ENCODE measurements at places on chromosomes 11 and 22. TPM values are rescaled to one million over a fixed set of nuclear protein-coding genes. Genes with fewer than 3 reads are reported as not detected.
A peak's percentile ranks its signal among the peaks of the same experiment; 100 is the strongest.

DNA sequence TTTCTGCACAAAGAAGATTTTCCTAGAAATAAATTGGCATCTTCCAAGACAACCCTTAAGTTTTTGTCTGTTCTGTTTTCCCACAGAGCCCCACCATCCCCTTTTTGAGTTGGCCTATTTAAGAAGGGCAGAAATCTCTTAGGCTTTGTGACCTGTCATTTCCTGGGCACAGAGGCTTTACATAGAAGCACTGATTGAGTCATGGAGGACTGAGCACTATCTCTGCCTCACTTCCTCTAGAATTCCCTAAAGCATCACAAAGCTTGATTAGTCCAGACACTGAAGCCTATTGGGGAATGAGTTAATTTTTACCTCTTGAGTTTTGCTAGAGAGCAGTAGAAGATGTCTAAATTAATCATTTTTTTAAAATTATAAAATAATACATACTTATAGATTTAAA is 25.4 kb downstream of the TRIM44 start:
- no peak for DNase-seq

DNA sequence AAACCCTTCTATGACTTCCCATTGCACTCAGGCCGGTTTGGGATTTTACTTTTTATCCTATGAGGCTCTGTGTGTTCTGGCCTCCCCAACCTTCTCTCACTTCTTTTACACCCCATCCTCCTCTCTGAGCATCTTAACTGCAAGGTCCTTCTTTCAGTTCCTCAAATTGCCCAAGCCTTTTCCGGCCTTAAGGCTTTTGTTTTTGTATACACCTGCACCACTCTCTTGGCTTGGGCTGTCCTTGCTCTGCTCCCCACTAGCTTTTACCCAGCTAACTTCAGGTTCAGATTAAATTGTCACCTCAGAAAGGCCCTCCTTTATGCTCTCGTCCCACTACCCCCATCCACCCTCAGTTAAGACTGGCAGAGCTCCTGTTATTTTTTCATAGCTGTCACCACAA is 55.5 kb downstream of the FAM83F start:
- no peak for DNase-seq

DNA sequence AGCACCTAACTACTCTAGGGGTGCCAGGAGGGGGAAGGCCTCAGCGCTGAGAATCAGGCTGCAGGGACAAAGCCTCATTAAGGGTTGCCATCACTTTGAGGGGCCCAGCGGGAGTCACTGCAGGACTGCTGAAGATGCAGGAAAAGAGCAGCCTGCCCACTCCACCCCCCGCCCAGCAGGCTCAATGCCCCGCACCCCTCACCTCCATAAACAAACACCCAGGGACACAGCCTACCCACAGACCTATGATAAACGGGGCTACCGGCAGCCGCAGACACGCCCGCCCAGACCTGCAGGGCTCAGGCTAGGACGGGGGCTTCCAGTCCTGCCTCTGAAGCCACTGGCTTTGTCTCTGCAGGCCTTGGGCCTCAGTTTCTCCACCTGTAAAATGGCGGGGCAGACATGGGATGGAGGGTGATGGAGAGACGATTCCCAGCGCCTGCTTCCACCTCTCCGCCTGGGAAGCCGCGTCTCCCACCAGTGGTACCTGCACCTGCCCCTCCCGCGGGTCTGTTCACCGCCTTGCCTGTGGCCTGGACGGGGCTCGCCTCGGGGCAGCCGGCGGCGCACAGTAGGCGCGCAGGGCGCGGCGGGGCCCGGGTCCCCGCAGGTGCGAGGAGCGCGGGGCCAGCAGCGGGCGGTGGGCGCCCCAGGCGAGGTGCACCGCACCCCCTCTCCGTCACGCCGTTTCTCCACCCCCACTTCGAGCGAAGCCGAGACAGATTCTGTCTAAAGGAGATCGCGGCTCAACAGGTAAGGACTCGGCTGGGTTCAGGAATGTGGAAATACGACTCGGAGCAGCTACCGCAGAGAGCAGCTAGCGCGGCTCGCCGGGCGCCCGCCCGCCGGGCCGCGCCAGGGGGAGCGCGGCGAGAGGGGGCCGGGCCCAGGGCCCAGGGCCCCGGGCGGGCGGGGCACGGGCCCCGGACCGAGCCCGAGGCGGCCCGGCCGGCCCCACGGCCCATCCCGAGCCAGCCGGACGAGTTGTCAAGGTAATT is 1.5 kb downstream of the WNT7B start:
- no peak for DNase-seq

- DNase-seq: no peak
These were observed 26.1 kb downstream of the MOB2 start for GRCh38 chr11:1460396-1460985.

DNA sequence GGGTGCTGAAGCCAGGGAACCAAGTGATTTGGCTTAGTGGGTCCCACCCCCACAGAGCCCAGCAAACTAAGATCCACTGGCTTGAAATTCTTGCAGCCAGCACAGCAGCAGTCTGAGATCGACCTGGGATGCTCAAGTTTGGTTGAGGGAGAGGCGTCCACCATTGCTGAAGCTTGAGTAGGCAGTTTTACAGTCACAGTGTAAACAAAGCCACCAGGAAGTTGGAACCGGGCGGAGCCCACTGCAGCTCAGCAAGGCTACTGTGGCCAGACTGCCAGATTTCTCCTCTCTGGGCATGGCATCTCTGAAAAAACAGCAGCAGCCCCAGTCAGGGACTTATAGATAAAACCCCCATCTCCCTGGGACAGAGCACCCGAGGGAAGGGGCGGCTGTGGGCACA is 424.1 kb upstream of the TENM4 start:
- no peak for DNase-seq

GRCh38 chr11:22346282-22346681 is 8.1 kb downstream of the SLC17A6 start:
- DNase-seq: no peak

DNA sequence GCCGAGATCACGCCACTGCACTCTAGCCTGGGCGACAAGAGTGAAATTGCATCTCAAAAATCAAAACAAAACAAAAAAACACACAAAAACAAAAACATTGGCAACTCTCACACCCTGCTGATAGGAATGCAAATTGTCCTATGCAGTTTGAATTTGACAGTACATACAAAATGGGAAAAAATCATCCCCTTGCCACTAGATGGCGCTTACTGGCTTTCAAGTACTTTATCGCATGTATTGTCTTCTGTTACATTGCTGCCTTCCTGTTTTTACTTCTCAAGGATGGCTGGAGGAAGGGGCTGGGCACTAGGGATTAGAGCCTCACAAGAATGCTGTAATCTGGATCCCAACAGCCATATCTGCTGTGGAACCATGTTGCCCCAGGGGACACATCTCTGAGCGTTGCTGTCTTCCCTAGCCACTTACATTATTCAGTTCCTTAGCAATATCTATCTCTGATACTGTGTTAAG is 59.4 kb upstream of the A4GALT start:
- peak; percentile 88 for DNase-seq

GRCh38 chr22:45647532-45648225 is 24.0 kb upstream of the ATXN10 start:
- DNase-seq: no peak

GRCh38 chr11:122714004-122714403 is 58.5 kb downstream of the UBASH3B start:
- DNase-seq: no peak

GRCh38 chr11:84128840-84129239 is 842.7 kb upstream of the CCDC90B start:
- no peak for DNase-seq

DNA sequence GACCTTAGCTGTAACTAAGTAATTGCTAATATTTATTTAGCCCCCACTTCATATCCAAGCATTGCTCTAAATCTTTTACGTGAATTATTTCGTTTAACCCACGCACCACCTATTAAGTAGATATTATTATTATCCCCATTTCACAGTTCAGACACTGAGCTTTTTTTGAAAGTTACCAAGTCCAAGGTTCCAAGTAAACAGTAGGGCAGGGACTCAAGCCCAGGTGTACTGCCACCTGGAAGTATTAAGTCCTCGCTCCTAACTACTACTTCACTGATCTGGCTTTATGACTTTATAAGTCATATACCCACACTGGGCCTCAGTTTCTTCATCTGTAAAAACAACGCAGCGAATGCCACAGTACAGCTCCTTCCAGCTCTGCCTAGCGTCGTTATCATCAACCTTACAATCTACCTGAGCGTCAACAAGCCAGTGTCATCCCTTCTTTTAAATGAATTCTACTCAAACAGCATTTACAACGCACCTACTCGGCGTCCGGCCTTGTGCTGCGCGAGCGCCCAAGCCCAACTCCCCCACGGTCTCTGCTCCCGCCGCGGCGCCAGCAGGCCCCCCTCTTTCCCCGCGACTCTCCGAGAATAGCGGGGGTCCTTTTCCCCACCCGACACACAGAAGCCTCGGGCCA is 624 bp downstream of the TMEM41B start:
- peak; percentile 18 for DNase-seq

GRCh38 chr11:111764621-111765020 is 1.6 kb downstream of the PPP2R1B start:
- DNase-seq: no peak

- no peak for DNase-seq
These were observed 33.9 kb upstream of the RIC3 start for GRCh38 chr11:8202516-8203413.

Gene CLDN5
- 27.7 TPM for polyA plus RNA-seq

Gene OR6A2
- polyA plus RNA-seq: not detected

Gene CREB3L1
- polyA plus RNA-seq: 19.3 TPM

Gene TH
- 0.93 TPM for polyA plus RNA-seq

Gene PGA3
- 0.51 TPM for polyA plus RNA-seq

Gene MS4A3
- 1.2 TPM for polyA plus RNA-seq

Gene PHLDB1
- 146 TPM for polyA plus RNA-seq

Data from right renal pelvis (tissue), 4 donors.